Activated CD4-positive, alpha-beta memory T cell treated with anti-CD3 and anti-CD28 coated beads for 36 hours (primary cell): ENCODE measurements at places on chromosomes 11 and 22. TPM values are rescaled to one million over a fixed set of nuclear protein-coding genes. Genes with fewer than 3 reads are reported as not detected.

- no peak for DNase-seq
Measured at GRCh38 chr11:23725752-23726151, 771.1 kb upstream of the LUZP2 start.

- no peak for DNase-seq
Measured at GRCh38 chr11:129423426-129423825, 47.8 kb downstream of the BARX2 start.

GRCh38 chr11:3014057-3014938 is 22.2 kb upstream of the NAP1L4 start:
- peak; percentile 82 for DNase-seq

- no peak for DNase-seq
Measured at GRCh38 chr22:24112188-24112587, 69.1 kb upstream of the SUSD2 start.

- DNase-seq: no peak
Measured at GRCh38 chr11:61783717-61784505, 8.5 kb downstream of the TMEM258 start.

DNA sequence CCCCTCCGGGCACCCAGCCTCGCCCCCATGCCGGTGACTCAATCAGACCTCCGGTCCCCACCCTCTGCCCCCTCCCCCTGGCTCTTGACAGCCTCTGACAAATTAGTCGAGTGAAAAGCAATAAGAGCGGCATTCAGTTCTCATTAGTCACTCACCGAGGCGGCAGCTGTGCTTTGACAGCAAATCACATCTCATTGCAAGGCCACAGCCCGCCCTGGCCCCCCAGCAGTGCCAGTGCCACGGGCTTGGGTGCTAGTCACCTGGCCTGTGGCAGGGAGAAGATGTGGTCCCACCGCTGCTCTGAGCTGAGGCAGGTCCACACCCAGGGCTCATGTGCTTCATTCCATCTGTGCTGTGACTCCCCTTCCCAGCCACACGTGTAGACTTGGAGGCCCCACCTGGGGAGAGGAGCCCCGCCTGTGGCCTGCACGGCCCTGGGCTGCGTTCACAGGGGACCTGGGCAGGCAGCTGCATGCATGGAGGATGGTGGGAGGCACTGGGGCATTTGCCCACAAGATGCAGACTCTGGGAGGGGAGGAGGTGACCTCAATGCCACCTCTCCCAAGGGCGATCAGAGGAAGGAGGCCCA is 7.4 kb upstream of the TH start:
- no peak for DNase-seq

GRCh38 chr11:95200781-95201457 is 30.1 kb downstream of the SESN3 start:
- DNase-seq: no peak

The OR5I1 gene
- not detected for total RNA-seq

The DUSP8 gene
- 1.6 TPM for total RNA-seq

- no peak for DNase-seq
Measured at GRCh38 chr11:41836431-41836830, 377.0 kb upstream of the LRRC4C start.

DNA sequence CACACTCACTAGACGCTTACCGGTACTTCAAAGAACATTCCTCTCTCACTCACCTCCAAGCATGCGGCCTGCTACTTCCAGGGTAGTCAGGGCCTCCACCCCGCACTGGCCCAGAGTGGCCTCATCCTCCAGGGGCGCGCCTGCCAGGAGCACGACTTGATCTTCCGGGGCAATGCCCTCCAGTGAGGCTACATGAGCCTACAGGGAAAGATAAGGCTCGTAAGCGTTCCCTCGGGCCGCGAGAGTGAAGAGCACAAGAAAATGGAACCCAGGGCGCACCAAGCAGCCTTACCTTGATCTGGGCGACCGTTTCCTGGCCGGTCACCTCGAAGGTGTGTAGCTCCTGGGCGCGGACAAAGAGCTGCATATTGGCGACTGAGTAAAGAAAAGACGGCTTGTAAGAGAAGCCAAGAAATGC is 478 bp downstream of the FAU start:
- DNase-seq: peak; percentile 54

DNA sequence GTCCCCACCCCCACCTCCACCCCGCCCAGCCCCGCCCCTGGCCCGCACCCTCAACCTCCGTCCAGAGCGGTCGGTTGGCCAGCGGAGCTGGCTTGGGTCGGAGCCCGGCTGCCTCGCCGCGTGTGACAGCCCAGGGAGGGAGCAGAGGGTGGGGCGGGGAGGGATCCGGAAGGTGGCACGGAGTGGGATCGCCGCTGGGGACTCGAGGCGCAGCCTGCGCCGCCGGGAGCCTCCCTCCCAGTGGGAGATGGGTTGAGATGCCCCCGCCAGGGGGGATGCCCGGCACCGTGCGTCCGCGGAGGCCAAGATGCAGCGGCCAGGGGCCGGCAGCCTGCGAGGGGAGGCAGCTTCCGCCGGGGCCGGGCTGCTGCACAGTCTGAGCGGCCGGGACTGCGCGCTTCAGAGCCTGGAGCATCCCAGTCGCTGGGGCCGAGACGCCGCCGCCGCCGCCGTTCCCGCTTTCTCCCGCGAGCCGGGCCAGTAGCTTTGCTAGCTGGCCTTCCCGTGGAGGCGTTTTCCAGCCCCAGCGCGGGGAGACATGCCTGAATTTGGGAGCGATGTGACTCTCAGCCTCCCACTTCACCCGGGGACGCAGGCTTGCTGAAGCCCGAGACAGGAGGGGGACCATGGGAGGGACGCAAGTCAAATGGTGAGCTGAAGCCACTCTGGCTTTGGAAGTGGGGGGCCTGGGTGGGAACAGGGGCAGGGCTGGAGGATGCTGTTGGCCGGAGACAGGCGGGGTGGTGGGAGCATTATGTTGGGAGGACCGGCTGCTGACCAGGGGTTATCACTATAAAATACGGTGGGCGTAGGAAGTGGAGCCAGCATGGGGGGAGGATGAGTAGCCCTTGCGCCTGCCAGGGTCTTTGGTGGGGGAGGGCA is 40.2 kb downstream of the DIXDC1 start:
- DNase-seq: peak; percentile 22

DNA sequence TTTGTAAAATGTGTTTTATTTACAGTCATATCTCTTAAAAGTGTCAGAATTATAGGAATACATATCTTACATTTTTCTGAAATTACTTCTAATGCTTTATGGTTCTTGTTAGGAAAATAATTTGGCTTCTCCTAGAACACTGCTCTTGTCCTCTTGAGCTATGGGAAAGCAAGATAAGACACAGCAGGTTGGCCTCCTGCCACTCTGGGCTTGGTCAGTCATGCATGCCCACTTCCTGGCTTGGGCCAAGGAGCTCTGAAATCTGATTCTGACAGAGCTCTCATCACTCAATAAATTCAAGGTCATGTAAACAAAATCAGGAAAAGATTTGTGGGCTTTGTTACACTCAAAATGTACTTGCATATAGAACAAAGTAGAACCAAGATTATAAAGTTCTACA is 1036.0 kb downstream of the OPCML start:
- DNase-seq: no peak

The ABCC8 gene
- not detected for total RNA-seq

The IL17RA gene
- total RNA-seq: 14.7 TPM

The SAA2 gene
- total RNA-seq: not detected

The OR8K1 gene
- not detected for total RNA-seq

The SPDYC gene
- total RNA-seq: not detected

The CTSC gene
- 66.5 TPM for total RNA-seq

DNA sequence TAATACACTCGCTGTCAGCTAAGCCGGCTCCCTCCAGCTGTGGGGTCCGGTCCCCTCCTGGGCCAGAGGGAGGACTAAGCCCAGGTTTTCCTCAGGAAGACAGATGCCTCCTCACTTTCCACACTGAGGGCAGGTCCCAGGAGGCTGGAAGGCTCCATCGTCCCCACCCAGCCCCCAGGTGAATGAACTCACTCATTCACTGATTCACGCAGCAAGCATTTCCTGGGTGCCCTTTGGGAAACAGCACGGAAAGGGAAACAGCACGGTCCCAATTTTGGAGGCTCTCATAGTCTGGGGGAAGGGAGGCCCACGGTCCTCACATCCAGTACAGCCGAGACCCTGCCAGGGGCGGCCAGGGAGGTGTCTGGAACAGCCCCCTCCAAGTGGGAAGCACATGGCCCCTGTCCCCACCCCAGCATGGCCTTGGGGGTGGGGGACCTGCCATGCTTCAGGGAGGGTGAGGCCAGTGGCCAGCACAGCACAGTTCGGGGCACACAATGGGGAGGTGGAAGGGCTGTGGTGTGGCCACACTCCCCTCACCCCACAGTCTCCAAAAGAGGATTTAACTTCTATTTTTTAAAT is 9.3 kb upstream of the TH start:
- DNase-seq: no peak

DNA sequence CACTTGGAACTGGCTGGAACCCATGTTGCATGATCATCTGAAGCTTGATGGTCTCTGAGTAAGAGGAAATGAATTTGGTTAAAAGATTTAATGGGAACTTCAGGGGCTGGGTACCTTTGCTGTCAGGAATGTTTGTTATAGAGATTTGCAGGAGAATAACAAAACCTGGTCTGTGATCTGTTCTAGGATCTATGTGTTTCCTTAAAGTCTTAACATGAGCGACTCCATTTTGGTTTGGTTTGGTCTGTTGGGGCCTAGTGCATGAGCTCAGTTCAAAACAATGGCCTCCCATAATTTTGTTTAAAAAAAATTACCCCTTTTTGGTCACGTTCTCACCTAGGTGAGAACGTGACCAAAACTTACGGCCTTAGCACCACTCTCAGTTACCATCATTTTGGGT is 28.1 kb downstream of the TSKU start:
- no peak for DNase-seq

GRCh38 chr22:44279069-44279360 is 33.7 kb downstream of the SHISAL1 start:
- DNase-seq: no peak

DNA sequence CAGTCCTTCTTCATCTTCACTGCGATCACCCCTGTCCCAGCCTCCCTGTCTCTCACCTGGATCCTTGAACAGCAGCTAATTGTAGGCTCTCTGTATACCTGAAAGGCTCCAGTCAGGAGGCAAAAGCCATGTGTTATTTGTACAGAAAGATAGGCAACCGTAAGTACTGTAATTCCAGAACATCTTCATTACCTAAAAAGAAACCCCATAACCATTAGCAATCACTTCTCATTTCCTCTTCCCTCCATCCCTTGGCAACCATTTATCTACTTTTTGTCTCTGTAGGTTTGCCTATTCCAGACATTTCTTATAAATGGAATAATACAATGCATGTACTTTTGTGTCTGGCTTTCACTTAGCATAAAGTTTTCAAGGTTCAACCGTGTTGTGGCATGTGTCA is 17.8 kb downstream of the NAGA start:
- no peak for DNase-seq

- DNase-seq: no peak
Measured at GRCh38 chr11:33214187-33214586, 43.0 kb upstream of the HIPK3 start.

DNA sequence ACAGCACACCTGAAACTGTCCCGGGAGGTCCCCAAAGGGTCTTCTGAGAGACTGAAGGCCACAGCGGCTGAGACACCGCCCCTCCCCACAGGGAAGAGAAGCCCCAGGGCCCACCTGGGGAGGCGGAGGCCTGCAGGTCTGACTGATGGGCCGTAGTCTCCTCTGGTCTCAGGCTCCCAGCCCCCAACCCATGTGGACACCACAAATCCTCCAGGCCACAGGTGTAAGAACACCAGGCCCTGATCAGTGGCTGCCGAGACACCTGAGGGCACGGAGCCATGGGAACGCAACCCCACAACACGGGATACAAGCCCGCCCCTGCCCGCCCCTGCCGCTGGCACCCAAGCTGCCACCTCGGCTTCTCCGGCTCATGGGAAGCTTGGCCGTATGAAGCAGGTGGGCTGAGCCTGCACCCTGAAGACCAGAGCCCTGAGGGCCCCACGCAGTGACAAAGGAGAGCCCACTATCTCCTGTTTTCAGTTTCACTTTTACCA is 46.3 kb downstream of the BRD1 start:
- no peak for DNase-seq

The SLC37A2 gene
- total RNA-seq: 0.93 TPM

The IGF2 gene
- total RNA-seq: 27.0 TPM

GRCh38 chr11:74685905-74686304 is 45.3 kb downstream of the CHRDL2 start:
- DNase-seq: no peak

GRCh38 chr11:29124470-29124869 is 892.4 kb downstream of the KCNA4 start:
- DNase-seq: no peak

The BTG4 gene
- not detected for total RNA-seq

- no peak for DNase-seq
Measured at GRCh38 chr22:31400023-31400397, 606 bp downstream of the DRG1 start.

The SLC5A1 gene
- total RNA-seq: not detected

The LARGE2 gene
- total RNA-seq: 1.1 TPM
